ENCODE measurements at places on chromosomes 1 and 21. TPM values are rescaled to one million over a fixed set of nuclear protein-coding genes. Genes with fewer than 3 reads are reported as not detected.

- H3K4me3 ChIP-seq = no peak overlapping the region
- no peaks in the 10 kb centered on the region for H3K4me1 ChIP-seq
- no peak overlapping the region for H3K27ac ChIP-seq
- no peaks in the 10 kb centered on the region for H3K36me3 ChIP-seq
- no peak for DNase-seq
Measured at GRCh38 chr1:62113507-62113906, 81.1 kb upstream of the L1TD1 start.

DNA sequence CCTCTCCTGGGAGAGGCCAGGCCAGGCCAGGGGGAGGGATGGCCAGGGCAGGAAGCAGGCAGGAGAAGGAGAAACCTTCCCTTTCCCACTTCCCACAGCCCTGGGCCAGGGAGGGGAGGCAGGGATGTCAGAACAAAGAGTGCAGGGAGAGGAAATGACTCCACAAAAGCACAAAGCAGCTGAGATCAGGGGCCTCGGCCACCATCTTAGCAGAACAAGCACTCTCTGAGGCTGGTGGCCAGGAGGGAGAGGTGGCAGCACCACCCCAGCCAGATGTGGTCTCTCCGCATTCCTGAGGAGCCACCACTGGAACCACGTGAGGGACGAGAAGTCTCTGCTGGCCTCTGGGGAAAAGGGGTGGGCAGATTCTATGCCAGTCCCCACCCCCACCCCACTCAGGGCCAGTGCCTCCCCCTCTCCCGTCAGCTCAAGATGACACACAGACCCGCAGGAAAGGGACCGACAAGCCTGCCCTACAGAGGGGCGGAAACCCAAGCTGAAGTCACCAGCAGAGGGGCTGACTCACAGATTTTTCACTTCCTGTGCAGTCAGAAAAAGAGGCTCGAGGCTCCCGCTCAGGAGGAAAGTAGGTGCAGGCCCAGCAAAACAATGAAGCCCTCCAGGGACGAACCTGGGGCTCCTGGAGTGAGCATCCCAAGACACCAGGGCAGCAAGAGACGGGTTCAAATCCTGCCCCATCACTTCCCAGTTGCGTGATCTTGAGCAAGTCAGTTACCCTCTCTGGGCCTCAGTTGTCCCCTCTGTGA is 24.1 kb upstream of the ALDH4A1 start:
- H3K4me3 ChIP-seq = no peak overlapping the region
- peak; percentile 94 for DNase-seq
- no peaks in the 10 kb centered on the region for H3K36me3 ChIP-seq

Gene PCAT6
- polyA plus RNA-seq = 92.9 TPM

GRCh38 chr1:169099561-169099960 is 6.9 kb upstream of the ATP1B1 start:
- no peaks in the 10 kb centered on the region for H3K27me3 ChIP-seq
- H3K4me3 ChIP-seq = no peak overlapping the region
- no peak for DNase-seq
- H3K36me3 ChIP-seq = no peaks in the 10 kb centered on the region
- H3K27ac ChIP-seq = no peak overlapping the region

DNA sequence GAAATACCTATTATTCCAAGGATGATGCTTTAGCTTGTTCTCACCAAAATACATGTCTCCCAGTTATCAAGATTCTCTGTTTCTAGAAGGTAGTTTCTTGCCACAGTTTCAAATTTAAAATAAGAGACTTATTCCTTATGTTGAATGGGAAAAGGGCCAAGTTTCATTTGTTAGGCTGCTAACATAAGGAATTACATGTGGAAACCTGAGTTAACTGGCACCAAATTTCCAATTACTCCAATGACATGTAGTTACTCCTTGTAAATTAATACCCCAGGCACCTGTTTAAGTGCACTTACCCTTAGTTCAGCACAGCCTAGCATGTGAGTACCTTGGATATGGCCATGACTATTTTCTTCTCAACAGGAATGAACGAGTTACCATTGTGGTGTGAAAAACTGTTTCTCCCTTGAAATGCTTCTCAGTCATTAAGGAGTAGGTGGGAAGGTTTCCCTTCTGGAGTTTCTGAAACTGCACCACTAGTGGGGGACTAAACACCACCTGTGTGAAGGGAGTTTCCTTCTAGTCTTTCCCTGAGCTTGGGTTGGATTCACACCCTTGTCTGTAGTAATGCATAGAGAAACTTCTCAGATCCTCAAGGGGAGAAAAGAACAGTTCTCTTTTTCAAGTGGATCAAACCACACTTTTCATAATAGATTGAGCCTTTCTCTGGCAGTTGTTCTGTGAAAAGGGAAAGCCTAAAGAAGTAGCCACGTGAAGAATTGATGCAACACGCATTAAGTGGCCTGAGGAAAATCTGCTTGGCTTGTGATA is 32.3 kb upstream of the LRRC8C start:
- H3K4me3 ChIP-seq = no peak overlapping the region
- H3K36me3 ChIP-seq = no peaks in the 10 kb centered on the region
- no peak overlapping the region for H3K27ac ChIP-seq

GRCh38 chr1:205986861-205987260 is 16.3 kb downstream of the RAB7B start:
- H3K36me3 ChIP-seq = no peaks in the 10 kb centered on the region
- H3K27me3 ChIP-seq = no peaks in the 10 kb centered on the region
- H3K4me3 ChIP-seq = no peak overlapping the region
- H3K27ac ChIP-seq = no peak overlapping the region
- H3K4me1 ChIP-seq = peaks cover 30% of the 10 kb centered on the region

- no peaks in the 10 kb centered on the region for H3K36me3 ChIP-seq
- no peaks in the 10 kb centered on the region for H3K4me1 ChIP-seq
- no peak overlapping the region for H3K4me3 ChIP-seq
- no peaks in the 10 kb centered on the region for H3K27me3 ChIP-seq
- DNase-seq = peak; percentile 69
Measured at GRCh38 chr1:205933671-205934618, 9.3 kb downstream of the SLC26A9 start.

GRCh38 chr1:156124557-156125483 is 10.3 kb downstream of the LMNA start:
- no peak for DNase-seq
- no peaks in the 10 kb centered on the region for H3K27me3 ChIP-seq
- peaks cover 83% of the 10 kb centered on the region for H3K4me1 ChIP-seq
- no peaks in the 10 kb centered on the region for H3K36me3 ChIP-seq
- H3K27ac ChIP-seq = peak overlapping the region; percentile 97

Gene FAM89A
- polyA plus RNA-seq = 24.7 TPM

Gene SIPA1L2
- polyA plus RNA-seq = 82.1 TPM

Gene GABPB2
- 1.6 TPM for polyA plus RNA-seq

GRCh38 chr1:239139801-239140200 is 246.6 kb upstream of the CHRM3 start:
- no peak overlapping the region for H3K4me3 ChIP-seq
- DNase-seq = no peak
- no peak overlapping the region for H3K27ac ChIP-seq

Gene PKLR
- not detected for polyA plus RNA-seq

DNA sequence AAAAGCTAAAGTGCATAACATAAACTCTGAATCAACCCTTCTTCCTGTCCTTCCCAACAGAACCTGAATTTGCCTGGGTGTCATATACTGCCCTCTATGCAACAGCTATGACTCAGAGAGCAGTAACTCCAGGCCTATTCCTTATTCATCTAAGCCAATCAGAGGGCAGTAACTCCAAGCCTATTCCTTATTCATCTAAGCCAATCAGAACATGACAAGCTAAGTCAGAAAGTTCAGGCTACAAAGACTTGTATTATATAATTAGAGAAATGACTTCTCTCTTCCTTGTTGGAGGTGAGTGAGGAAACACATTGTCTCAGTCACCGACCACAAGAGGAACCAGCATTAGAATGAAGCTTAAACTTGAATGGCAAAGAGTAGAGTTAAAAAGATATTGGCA is 26.2 kb upstream of the TADA1 start:
- H3K27ac ChIP-seq = no peak overlapping the region
- no peaks in the 10 kb centered on the region for H3K36me3 ChIP-seq
- no peak for DNase-seq
- no peaks in the 10 kb centered on the region for H3K27me3 ChIP-seq
- H3K4me3 ChIP-seq = no peak overlapping the region

DNA sequence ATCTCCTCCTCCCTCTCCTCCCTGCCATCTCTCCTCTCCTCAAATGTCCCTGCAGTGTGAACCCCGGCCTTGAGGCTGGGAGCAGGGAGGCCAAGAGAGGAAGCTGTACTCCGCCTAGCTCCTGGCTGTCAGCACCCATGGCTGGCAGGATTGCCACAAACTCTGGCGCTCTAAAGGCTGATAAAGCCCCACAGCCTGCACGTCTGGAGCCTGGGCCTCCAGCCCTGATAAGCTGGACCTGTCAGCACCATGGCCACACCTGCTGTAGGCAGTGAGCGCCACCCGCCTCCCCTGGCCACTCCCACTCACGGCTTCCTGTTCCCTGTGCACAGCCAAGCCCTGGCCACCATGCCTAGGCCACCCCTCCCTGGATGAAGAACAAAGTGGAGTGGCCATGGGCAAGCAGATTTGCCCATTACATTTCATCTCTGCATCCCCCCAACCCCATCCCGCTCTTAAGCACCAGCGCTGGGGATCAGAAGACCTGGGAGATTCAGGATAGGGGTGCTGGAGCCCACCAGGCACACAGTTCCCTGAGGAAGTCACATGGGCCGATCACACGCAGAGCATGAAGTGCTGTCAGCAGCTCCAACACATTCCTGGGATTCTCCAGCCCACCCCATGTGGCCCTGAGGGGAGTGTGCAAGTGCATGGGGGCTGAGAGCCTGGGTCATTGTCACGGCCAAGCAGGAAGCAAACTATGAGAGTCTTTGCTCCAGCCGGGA is 24.2 kb upstream of the NPPB start:
- H3K27ac ChIP-seq = peak overlapping the region; percentile 88
- H3K36me3 ChIP-seq = no peaks in the 10 kb centered on the region
- peaks cover 72% of the 10 kb centered on the region for H3K4me1 ChIP-seq
- peak; percentile 99 for DNase-seq
- H3K27me3 ChIP-seq = no peaks in the 10 kb centered on the region

Gene GADD45A
- polyA plus RNA-seq = 106 TPM

Gene PLXNA2
- polyA plus RNA-seq = 35.6 TPM

GRCh38 chr1:19623523-19623922 is 20.6 kb upstream of the NBL1 start:
- no peak overlapping the region for H3K4me3 ChIP-seq
- no peaks in the 10 kb centered on the region for H3K27me3 ChIP-seq
- H3K4me1 ChIP-seq = no peaks in the 10 kb centered on the region

GRCh38 chr1:59885160-59885832 is 41.3 kb downstream of the CYP2J2 start:
- H3K4me1 ChIP-seq = peaks cover 30% of the 10 kb centered on the region
- no peaks in the 10 kb centered on the region for H3K27me3 ChIP-seq
- H3K36me3 ChIP-seq = no peaks in the 10 kb centered on the region
- peak overlapping the region; percentile 63 for H3K27ac ChIP-seq

- peak overlapping the region; percentile 65 for H3K27ac ChIP-seq
- peaks cover 7% of the 10 kb centered on the region for H3K4me1 ChIP-seq
- peak; percentile 58 for DNase-seq
Measured at GRCh38 chr1:193588311-193589082, 402.1 kb upstream of the B3GALT2 start.

DNA sequence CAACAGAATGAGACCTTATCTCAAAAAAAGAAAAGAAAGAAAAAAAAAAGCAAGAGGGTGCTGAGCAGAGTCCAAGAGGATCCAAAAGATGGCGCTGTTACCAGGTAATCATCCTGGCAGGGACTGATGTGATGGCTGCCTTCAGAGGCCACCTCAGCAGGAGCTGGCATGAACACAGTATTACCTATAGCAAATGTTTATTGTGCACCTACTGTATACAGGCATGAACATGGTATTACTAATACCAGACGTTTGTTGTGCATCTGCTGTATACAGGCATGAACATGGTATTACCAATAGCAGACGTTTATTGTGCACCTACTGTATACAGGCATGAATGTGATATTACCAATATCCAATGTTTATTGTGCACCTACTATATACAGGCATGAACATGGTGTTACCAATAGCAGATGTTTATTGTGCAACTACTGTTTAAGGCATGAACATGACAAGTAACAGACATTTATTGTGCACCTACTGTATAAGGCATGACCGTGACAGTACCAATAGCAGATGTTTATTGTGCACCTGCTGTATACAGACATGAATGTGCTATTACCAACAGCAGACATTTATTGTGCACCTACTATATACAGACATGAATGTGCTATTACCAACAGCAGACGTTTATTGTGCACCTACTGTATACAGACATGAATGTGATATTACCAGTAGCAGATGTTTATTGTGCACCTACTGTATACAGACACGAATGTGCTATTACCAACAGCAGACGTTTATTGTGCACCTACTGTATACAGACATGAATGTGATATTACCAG is 115.1 kb upstream of the TMEM51 start:
- peak; percentile 41 for DNase-seq
- no peak overlapping the region for H3K4me3 ChIP-seq
- H3K4me1 ChIP-seq = no peaks in the 10 kb centered on the region
- no peaks in the 10 kb centered on the region for H3K27me3 ChIP-seq
- H3K36me3 ChIP-seq = no peaks in the 10 kb centered on the region

- H3K27ac ChIP-seq = no peak overlapping the region
- no peaks in the 10 kb centered on the region for H3K36me3 ChIP-seq
- no peaks in the 10 kb centered on the region for H3K27me3 ChIP-seq
- H3K4me1 ChIP-seq = no peaks in the 10 kb centered on the region
- no peak overlapping the region for H3K4me3 ChIP-seq
Measured at GRCh38 chr1:209490013-209490412, 93.5 kb upstream of the CAMK1G start.

Gene ARTN
- 50.5 TPM for polyA plus RNA-seq

GRCh38 chr21:38675182-38675824 is 130.4 kb upstream of the ETS2 start:
- no peaks in the 10 kb centered on the region for H3K36me3 ChIP-seq
- no peak overlapping the region for H3K27ac ChIP-seq
- H3K4me1 ChIP-seq = no peaks in the 10 kb centered on the region
- H3K27me3 ChIP-seq = no peaks in the 10 kb centered on the region

Gene RNU1-2
- not detected for polyA plus RNA-seq

DNA sequence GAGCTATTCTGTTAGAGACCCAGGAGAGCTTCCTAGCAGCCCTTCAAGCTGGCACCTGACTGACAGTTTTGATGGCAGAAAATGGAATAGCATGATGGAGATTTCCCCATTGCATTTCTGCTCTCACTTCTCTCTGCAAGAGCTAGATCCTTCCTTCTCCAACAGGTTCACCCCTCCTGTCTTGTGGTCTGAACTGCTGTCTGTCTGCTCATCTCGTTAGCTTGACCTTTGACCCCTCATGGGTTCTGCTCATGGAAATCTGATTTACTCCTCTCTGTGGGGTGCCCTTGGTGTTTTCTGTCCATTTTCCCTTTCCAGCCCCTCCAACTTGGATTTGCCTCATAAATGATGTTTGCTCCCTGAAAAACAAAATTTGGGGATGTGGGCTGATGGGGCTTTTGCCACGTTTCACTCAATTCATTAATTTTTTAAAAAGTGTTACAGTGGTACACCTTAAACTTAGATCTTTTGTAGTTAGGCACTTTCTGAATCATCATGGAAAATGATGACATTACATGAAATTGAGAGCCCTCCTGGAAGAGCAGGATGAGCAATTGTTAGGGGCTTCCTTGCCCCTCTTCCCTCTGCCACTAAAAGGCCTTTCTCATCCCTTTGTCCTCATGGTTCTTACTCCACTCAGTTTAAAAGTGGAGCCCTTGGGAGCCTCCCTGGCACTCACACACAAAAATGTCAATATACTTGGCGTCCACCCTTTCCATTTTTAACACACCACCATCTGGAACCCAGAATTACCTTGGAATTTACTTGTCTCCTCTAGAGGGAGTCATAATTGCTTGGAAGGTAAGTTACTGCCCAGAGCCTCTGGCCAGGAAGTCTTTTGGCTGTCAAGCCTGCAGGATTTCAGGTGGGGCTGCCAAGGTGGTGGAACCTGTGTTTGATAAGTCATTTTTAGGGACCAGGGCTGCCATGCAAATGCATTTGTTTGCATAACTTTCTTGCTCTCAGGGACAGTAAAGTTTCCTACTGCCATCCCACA is 31.9 kb upstream of the IL19 start:
- no peak for DNase-seq
- no peak overlapping the region for H3K4me3 ChIP-seq
- no peaks in the 10 kb centered on the region for H3K27me3 ChIP-seq

Gene XKR8
- polyA plus RNA-seq = 13.7 TPM

All from cardiac muscle cell (in vitro differentiated cells and primary cell).